ENCODE measurements at places on chromosomes 2 and 18. TPM values are rescaled to one million over a fixed set of nuclear protein-coding genes. Genes with fewer than 3 reads are reported as not detected.

- no peak for DNase-seq
Measured at GRCh38 chr2:19691892-19692291, 209.9 kb downstream of the TTC32 start.

DNA sequence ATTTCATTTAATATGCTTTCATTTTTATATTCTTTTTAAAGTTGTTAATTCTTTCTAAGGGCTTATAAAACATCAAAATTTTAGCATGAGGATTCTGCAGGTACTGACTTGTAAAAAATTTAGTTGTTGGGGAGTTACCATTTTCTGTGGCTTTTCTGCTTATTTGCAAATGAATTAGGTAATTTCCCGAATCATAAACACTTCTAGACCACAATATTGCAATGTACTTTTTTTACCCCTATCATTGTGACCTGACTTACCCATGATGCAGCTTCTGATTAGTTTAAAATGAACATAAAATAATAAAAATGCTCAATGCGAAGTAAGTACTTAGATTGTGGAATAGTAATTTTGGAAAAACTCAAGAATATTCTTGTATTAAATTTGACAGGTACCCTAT is 11.4 kb downstream of the ARL6IP6 start:
- no peak for DNase-seq

GRCh38 chr2:234960175-234961088 is 8.6 kb downstream of the SH3BP4 start:
- DNase-seq: no peak

DNA sequence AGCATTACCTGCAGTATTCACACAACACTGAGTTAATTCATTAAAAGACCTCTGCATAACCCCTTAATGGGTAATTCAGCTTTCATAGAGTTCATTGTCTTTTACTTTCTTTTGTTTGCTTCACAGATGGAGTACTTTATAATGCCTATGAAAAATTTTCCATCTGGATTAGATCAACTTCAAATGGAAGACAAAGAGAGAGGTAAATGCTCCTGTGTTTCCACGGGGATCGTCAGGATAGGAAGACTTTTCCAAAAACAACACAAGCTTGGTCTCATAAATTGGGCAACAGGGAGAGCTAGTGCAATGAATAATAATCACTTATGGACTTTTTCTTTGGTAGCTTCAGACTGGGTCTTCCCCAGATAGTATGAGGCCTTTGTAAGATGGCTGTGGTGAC is 100.7 kb downstream of the ICOS start:
- no peak for DNase-seq

DNA sequence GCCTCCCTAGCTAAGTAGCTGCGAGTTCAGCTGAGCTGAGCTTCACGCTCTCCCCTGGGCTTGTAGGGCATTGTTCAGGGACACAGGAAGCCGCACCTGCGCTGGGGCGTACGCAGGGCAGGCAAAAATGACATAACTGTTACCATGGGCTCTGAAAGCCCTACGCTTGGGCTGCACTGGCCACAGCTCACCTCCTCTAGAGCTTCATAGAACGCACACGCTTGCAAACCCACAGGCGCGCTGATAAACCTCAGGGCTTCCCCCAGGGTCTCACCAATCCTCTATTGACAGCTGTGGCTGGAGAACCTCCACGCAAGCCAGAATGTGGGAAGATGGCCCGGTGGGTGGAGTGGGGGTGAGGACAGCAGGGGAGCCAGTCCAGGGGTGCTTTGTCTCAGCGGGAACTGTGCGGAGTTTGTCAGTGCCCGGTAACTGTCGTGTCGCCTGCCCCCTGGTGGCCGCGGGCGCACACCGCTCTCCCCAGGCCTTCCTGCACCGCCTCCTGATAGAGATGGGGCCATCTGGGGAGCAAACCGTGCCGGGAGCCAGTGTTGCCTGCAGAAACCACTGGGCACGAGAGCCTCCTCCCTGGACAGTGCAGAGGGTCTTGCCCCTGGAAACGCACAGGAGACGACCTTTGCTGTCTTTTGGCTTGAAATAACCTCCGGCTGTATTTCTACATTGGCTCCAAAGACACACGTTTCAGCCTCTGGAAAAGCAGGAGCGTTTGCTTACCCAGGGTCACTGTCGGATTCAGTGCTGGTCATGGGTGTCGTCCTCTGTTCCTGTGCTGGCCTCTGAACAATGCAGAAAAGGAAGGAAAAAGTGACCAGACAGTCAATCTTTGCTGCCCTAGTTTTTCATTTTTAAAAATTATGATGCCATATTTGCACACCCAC is 17.0 kb upstream of the CIDEA start:
- DNase-seq: peak; percentile 76

DNA sequence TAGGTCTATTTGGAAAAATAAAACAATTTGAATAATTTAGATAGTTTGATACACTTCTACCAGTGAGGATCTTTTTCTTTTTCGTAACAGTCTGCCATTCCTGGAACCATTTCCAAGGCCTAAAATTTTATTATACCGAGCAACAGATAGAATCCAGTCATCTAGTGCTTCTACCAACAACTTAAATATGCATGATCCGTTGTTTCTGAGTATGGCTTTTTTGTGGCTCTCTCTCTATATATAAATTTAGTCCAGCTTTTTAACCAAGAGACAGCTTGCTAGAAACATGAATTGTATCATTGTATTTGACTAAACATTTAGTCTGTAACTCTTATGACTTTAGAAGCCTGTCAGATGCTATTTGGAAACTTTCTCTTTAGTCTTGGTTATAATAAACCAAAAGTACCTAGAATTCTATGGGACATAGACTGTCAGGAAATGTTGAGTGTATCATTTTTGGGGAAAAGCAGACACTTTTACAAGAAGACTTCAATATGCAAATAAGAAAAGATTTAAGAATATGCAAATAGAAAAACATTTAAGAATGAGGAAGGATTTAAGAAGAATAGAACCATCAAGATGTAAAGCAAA is 161.4 kb downstream of the ZEB2 start:
- DNase-seq: no peak

DNA sequence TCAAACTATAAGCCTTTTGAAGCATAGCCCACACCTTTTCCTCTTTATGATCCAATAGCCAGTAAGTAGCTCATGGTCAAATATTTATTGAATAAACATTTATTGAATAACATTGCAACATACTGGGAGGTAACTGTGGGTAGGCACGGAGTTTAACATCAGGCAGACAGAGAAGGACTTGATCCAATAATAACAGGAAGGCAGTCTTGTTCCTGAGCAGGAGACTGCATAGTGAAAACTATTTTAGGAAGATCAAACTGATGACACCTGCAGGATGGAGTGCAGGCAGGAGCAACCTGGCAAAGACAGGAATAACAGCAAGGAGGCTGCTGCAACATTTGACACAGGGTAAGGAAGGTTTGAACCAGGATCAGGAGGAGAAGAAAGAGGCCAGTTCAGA is 3.1 kb upstream of the DCTN1 start:
- DNase-seq: no peak

DNA sequence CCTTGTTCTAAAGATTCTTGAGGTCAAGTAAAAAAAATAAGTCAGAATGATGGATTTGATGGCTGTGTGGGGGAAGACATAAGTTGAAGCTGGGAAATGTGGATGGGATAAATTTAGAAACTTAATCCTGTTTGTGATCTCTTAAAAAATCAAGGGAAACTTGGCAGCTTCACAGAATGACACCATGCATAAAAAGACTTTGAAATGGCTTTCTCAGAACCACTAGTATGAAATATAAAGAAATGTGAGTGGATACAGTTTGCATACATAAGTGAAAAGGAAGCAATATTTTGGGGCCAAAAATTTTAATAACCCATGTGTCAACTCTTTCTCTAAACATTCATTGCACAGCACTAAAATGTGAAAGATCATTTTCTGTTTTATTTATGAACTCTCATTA is 21.7 kb downstream of the CDH19 start:
- DNase-seq: no peak

DNA sequence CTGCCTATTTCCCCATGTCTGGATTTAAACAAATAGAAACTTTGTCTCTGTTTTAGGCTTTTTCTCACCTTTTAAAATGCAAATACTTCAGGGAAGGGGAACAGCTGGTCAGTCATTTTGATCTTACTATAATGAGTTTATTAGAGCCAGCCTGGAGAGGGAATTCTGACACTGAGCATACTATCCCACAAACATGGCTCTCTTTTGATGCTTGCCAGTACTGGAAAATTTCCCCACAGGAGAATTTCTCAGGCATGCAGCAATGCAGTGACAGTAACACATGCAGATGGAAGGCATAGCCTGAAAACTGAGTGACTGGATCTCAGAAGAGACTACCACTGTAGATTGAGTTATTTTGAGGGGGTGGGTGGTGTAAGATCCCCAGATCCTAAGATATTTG is 974.3 kb upstream of the CELF4 start:
- no peak for DNase-seq

- DNase-seq: no peak
Measured at GRCh38 chr2:7131261-7131660, 214.0 kb downstream of the RNF144A start.

ITPRIPL1 gene
- 0.36 TPM for total RNA-seq

BCS1L gene
- total RNA-seq: 35.4 TPM

NT5C1B gene
- total RNA-seq: not detected
